ENCODE measurements at places on chromosomes 2 and 18.
A peak's percentile ranks its signal among the peaks of the same experiment; 100 is the strongest.

- no peak for DNase-seq
These were observed 10.0 kb downstream of the PID1 start for GRCh38 chr2:229261076-229261475.

DNA sequence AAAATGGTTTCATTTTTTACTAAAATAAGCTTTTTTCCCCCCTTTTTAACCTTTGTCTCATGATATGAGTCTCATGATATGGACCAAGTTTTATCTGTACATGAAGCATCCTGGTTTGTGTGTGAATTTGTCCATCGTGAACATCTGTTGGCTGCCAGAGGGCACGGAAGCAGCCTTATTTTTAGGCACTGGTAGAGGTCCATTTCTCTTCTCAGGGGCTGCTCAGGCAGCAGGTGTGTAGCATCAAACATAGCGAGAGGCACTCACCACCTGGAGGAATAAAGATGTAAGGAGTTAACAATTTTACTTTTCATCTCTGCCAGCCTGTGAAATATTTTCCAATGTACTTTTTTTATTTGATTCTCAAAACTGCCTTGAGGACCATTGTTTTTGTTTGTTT lies 134.5 kb downstream of the RHBDD1 start:
- DNase-seq: peak; percentile 31

GRCh38 chr2:42071791-42072190 lies 24.0 kb downstream of the PKDCC start:
- DNase-seq: no peak

GRCh38 chr2:137254052-137254451 lies 488.7 kb downstream of the THSD7B start:
- no peak for DNase-seq

- no peak for DNase-seq
These were observed 28.2 kb downstream of the SOX11 start for GRCh38 chr2:5720426-5720825.

DNA sequence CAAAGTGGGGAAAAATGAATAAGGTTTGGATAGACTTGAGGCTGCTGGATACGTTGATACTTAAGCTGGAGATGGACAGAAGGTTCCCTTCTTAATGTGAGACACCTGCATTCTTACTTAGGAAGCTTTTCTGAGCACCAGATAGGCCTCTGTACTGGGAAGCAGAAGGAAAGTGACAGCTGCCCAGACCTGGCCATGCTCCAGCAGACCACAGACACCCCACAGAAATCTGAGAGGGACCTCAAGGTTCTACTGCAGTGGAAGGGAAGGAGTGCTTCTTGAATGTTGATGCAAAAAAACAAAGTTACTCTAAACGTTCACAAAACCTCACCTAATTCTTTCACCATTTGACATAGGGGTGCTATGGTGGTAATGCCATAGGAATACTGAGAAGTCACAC lies 642.1 kb upstream of the ID2 start:
- no peak for DNase-seq

DNA sequence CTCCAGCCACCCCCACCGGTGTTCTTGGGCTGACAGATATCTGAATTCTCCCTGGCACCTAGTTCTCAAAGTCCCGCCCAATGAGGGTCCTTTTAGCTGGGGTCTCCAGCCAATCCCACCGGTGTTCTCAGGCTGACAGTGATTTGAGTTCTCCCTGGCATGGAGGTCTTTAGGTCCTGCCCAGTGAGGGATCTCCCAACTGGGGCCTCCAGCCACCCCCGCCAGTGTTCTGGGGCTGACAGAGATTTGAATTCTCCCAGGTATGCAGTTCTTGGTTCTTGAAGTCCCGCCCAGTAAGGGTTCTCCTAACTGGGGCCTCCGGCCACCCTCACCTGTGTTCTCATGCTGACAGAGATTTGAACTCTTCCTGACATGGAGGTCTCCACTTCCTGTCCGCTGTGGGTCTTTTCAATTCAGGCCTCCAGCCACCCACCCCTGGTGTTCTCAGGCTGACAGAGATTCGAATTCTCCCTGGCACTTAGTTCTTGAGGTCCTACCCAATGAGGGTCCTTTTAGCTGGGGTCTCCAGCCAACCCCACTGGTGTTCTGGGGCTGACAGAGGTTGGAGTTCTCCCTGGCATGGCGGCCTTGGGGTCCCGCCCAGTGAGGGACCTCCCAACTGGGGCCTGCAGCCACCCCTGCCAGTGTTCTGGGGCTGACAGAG lies 154.6 kb downstream of the ANKRD36 start:
- peak; percentile 11 for DNase-seq

GRCh38 chr18:67290421-67290820 lies 226.1 kb downstream of the DSEL start:
- DNase-seq: no peak

- no peak for DNase-seq
These were observed 30.1 kb downstream of the SLC8A1 start for GRCh38 chr2:40421631-40422297.

DNA sequence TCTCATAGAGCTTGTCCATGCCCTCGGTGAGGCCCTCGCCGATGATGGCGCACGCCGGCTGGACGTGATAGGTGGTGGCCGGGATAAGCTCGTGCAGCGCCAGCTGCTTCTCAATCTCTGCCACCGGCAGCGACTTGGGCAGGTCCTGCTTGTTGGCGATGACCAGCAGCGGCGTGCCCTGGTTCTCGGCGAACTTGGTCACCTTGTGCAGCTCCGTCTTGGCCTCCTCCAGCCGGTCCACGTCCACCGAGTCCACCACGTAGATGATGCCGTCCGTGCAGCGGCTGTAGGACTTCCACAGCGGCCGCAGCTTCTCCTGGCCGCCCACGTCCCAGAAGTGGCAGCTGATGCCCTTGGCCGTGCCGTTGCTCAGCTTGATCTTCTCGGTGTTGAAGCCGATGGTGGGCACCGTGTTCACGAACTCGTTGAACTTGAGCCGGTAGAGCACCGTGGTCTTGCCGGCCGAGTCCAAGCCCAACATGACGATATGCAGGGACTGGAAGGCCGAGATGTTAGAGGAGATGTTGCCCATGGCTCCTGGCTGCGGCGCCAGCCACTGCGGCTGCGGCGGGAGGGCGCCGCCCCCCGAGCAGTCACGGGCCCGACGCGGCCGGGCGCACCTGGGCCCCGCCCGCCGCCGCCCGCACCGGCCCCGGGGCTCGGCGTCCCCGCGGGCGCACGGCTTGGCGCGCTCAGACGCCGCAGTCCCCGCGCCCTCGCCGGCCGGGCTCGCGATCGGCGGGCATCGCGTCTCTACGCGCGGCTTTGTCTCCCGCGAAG lies 636 bp downstream of the ARL4C start:
- peak; percentile 52 for DNase-seq

GRCh38 chr2:196291426-196291825 lies 120.0 kb upstream of the STK17B start:
- DNase-seq: no peak

- no peak for DNase-seq
These were observed 1868.8 kb upstream of the CELF4 start for GRCh38 chr18:39434223-39434920.

GRCh38 chr2:173537694-173538093 lies 183.0 kb downstream of the CDCA7 start:
- DNase-seq: no peak

- DNase-seq: no peak
These were observed 110.6 kb downstream of the MAP4K4 start for GRCh38 chr2:101808006-101808562.

GRCh38 chr2:67872481-67872880 lies 190.3 kb downstream of the C1D start:
- DNase-seq: no peak

- no peak for DNase-seq
These were observed 10.3 kb upstream of the ATOH8 start for GRCh38 chr2:85743304-85743978.

DNA sequence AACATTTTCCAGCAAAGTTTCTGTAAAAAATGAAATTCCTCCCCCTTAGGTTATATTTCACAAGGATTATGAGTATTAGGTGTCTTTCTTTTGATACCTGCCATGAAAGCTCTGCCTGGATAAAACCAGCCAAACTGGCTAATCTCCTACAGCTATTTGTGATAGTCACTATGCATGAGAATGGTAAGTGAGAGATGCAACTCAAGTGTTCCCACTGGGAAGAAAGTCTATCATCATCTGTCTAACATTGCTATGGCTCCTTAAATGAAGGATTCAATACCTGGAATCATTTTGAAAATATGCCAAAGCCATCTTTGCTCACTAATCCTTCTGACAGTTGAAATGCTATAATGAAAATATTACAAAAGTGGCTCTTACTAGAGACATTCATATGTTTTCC lies 339.9 kb upstream of the LRRTM4 start:
- no peak for DNase-seq

DNA sequence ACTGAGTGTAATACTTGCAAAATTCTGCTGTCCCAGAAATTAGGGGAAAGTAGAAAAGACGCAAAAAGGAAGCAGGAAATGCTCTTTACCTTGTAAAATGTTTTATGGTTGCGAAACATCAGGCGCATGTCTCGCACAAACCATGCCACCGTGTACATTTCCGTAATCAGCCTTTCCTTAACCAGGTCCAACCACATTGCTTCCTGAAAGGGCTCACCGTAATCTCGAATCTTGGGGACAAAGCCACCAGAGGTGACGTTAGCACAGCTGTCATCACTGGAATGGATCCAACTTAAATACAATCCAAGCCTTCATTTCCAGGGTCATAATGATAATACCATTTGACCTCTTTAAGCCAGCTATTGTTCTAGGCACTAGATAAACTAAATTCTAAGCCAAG lies 49.3 kb downstream of the SP110 start:
- DNase-seq: peak; percentile 55

DNA sequence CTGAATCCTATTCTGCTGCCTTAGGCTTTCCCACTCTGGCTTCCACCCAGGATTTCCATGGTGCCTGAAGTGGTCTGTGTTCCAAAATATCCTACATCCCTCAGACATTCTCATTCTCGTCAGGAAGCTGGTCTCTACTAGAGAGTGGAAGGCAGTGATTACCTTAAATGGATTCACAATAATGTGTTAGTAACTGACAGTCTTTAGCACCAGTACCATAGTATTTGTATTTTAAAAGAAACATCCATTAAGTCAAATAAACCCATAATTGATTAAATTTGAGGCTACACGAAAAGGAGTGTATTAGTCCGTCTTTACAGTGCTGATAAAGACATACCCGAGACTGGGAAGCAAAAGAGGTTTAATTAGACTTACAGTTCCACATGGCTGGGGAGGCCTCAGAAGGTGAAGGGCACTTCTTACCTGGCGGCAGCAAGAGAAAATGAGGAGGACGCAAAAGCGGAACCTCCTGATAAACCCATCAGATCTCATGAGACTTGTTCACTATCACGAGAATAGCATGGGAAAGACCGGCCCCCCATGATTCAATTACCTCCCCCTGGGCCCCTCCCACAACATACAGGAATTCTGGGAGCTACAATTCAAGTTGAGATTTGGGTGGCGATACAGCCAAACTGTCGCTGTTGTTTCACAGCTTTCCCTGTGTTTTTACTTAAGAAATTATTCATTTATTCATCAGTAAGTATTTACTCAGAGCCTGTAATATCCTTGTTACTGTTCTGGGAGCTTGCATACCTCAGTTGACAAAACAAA lies 306.5 kb downstream of the STK39 start:
- no peak for DNase-seq

DNA sequence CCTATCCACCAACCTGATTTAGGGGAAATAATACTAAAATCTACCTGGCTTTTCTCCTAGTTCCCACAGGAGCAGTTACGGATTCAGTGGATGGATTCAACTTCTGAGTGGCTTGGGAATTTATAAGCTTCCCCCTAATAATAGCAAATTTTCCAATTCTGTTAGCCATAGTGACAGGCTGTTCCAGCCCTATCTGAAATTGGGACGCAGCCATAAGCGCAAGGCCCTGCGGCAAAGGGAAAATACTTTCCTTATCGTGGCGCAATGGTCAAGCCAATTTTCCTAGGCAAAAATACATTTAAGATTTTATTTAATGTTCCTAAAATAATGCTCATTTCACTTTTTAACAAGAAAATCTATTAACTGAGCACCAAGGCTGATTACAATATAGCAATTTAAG lies 49.7 kb downstream of the CDH2 start:
- no peak for DNase-seq

GRCh38 chr2:122927710-122928557 lies 1097.2 kb upstream of the CNTNAP5 start:
- no peak for DNase-seq

- DNase-seq: no peak
These were observed 441.8 kb downstream of the CMPK2 start for GRCh38 chr2:6423944-6424343.

DNA sequence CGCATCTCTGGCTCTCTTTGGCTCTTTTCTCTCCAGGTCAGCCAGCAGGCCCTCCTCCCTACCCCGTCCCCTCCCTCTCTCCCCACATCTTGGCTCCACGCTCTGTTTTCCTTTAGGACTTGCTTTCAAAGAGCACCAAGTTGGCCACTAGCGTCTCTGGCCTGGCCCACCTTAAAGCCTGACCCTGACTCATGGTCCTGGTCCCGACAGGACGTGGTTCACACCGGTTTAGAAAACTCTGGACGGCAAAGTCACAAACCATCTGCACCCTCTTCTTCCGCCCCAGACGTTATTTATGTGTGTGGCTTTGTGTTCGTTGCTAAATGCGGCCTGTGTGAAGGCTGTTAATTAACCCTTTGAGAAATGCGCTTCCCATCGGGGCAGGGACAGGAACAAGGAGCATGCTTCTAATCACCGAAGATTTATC lies 169.0 kb upstream of the HAAO start:
- DNase-seq: no peak

- DNase-seq: no peak
These were observed 178.9 kb downstream of the LNPK start for GRCh38 chr2:175823002-175823706.

DNA sequence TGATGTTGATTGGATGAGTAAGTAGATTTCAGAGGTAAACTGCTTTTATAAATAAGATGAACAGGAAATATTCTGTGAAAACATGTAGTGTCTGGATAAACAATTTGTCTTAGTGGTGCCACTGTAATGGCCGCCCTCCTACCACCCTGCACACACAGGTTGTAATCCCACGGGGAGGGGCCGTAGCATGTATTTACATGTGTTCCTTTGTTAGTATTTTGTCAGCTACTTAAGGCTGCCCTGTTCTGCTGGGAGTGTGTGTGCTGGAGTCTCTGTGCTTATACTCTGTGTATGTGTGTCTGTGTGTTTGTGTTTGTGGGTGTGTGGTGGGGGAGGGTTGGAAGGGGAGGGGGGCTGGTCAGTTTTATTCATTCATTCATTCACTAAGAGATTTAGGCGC lies 5.1 kb downstream of the TSHZ1 start:
- DNase-seq: no peak

- no peak for DNase-seq
These were observed 7.5 kb upstream of the KDSR start for GRCh38 chr18:63374540-63374939.

- DNase-seq: peak; percentile 10
These were observed 917.6 kb upstream of the ACVR2A start for GRCh38 chr2:146927080-146927711.

GRCh38 chr2:107681936-107682335 lies 144.8 kb upstream of the RGPD4 start:
- no peak for DNase-seq

- no peak for DNase-seq
These were observed 545.0 kb upstream of the PIK3C3 start for GRCh38 chr18:41410006-41410405.

GRCh38 chr2:237165405-237166276 lies 80.0 kb downstream of the COPS8 start:
- DNase-seq: no peak

- no peak for DNase-seq
These were observed 47.1 kb downstream of the EFR3B start for GRCh38 chr2:25088817-25089516.

- no peak for DNase-seq
These were observed 72.0 kb upstream of the RAB6C start for GRCh38 chr2:129907256-129907998.
